ENCODE measurements at places on chromosomes 4 and X.

DNA sequence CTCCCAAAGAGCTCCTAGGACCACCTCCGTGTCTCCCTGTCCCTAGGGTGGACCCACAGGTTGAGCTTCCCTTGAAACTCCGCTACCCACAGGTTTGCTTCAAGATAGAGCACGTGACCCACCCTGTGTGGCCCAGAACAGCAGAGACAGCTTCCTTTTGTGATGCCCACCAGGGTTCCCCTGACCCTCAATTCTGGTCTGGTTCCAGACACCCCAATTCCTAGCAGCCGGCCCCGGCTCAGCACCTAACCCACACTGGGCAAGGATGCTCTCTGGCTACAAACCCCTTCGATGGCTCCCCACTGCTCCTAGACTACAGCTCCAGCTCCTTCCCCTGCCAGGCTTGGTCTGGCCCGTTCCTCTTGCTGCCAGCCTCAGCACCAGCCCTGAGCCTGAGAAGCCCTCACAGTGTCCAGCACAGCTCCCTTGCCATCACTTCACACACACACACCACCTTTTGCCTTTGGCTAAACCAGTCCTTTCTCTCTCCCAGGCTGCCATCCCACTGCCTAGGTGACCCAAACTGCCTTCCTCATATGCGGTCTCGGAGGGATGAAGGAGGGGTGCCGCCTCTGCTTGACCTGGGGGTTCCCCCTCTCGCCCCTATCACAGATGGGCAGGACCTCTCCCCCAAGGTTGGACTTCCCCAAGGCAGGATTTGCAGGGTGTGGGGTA is 6.2 kb downstream of the PNCK start:
- no peak for DNase-seq

DNA sequence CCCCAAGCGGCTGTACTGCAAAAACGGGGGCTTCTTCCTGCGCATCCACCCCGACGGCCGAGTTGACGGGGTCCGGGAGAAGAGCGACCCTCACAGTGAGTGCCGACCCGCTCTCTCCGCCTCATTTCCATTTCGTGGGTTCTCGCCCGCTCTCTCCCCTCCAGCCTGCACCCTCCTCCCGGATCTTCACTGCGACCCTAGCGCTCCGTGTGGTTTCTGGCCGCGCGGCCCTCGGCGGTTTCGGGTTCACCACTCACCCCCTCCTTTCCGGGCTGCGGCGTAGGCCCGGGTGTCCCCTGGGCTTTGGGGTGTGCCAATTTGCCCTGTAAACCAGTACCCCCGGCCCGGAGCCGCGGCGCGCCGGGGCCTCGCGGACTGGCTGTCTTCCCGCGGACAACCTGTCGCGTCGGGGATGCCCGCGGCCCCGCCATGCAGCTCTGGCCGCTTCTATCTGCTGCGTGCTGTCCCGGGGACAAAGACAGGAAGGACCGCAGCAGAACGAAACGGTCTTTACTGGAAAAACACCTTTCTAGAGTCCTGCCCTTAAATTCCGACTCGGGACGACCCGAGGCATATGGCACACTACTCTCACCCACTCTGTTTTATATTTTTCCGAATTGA is 737 bp downstream of the FGF2 start:
- peak; percentile 32 for DNase-seq

GRCh38 chrX:39384996-39385395 is 583.7 kb downstream of the MID1IP1 start:
- DNase-seq = no peak

DNA sequence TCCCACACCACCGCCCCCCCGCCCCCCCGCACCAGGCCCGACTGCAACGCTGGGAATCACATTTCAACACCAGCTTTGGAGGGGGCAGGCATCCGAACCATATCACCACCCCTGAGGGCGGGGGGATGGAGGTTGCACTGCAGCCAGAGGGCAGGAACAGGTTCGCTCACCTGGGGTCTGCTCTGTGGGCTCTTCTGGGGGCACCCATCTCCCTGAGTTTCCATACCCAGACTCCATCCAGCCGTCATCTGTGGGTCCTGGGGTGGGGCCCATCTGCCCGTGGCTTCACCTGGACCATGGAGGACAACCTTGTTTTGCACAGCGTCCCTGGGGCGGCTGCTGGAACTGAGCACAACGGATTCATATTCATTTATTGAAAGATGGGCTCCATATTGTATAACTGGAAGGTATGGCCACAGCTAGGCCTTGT is 6.9 kb downstream of the PSAPL1 start:
- DNase-seq = no peak

- no peak for DNase-seq
Measured at GRCh38 chr4:189656641-189657040, 284.0 kb upstream of the FRG1 start.

GRCh38 chr4:2368746-2369437 is 49.6 kb downstream of the ZFYVE28 start:
- DNase-seq = no peak

- no peak for DNase-seq
Measured at GRCh38 chrX:129585691-129586090, 45.6 kb downstream of the OCRL start.

- DNase-seq = no peak
Measured at GRCh38 chr4:123014038-123014437, 91.6 kb upstream of the NUDT6 start.
